Muscle of leg (tissue), 16 donors: ENCODE measurements at places on chromosomes 6 and 20. TPM values are rescaled to one million over a fixed set of nuclear protein-coding genes. Genes with fewer than 3 reads are reported as not detected.

OR2H2 gene
- not detected for total RNA-seq

DNA sequence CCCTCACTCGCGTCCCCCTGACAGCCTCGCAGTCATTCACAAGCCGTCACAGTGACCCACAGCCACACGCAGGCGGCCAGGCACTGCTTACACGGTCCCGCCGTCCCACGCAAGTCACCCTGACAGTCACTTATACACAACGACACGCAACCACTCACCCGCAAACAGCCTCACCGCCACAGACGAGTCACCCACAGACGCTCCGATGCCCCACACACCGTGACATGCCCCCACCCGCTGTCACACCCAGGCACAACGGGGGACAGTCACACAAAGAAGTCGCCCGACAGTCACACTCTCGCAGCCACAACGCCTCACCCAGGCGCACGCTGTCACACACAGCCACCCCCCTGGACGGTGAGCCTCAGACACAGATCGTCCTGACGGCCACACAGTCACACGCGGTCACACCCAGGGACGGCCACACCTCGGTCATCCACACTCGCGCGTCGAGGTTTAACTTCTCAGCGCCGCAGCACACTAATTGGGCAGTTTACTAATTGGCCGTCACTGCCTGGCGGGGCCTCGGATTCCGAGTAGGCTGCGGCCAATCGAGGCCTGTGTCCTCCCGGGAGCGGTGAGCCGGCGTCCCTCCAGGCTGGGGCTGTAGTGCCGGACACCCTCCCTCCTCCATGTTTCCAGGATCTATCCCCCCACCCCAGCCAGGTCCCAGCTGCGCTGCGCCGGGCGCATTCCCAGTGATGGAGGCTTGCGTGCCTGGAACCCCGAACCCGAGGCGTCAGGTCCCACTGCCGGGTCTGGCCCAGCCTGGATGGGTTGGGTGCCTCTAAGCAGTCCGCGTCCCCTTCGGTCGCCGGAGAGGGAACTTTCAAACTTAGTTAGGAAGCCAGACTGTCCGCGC, 790 bp downstream of the TOX2 start:
- no peak for DNase-seq
- H3K4me3 ChIP-seq = peak overlapping the region; percentile 18
- H3K27ac ChIP-seq = no peak overlapping the region

DNA sequence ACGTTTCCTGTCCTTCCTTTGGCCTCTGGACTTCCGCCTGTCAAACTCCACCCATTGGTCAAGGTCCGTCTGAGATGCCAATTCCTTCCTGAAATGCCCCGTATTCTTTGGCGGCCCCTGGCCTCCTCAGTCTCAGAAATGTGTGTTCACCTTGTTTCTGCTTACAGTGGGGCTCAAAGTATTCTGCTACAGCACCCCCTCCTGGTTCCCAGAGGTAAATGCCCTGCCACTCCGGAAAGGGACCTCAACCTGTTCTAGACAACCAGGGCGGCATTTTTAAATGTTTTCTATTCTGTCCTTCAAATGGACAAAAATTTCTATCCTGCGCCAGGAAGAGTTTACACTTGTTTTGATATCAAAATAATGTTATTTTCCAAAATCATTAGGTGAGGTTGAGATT, 12.1 kb upstream of the PAX1 start:
- no peaks in the 10 kb centered on the region for H3K4me1 ChIP-seq
- H3K4me3 ChIP-seq = no peak overlapping the region
- H3K36me3 ChIP-seq = no peaks in the 10 kb centered on the region
- H3K27ac ChIP-seq = no peak overlapping the region

DNA sequence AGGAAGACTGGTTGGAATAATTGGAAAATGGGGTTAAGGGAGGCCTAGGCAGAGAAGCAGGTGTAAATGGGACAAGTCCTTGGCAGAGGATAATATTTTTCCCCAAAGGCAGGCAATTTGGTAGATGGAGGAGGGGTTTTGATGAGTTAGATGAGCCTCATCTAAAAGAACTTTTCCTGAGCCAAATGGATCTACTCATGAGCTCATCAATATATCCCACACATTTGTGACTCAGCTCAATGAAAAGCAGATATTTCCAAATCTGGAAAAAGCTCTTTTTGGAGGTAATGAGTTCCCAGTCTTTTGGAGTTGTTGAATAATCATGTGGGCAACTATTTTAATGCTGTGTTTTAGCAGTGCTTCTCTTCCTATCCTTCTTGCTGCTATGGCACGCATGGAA, 685.5 kb upstream of the CITED2 start:
- H3K36me3 ChIP-seq = no peaks in the 10 kb centered on the region
- no peak overlapping the region for H3K27ac ChIP-seq
- H3K27me3 ChIP-seq = no peaks in the 10 kb centered on the region

DNA sequence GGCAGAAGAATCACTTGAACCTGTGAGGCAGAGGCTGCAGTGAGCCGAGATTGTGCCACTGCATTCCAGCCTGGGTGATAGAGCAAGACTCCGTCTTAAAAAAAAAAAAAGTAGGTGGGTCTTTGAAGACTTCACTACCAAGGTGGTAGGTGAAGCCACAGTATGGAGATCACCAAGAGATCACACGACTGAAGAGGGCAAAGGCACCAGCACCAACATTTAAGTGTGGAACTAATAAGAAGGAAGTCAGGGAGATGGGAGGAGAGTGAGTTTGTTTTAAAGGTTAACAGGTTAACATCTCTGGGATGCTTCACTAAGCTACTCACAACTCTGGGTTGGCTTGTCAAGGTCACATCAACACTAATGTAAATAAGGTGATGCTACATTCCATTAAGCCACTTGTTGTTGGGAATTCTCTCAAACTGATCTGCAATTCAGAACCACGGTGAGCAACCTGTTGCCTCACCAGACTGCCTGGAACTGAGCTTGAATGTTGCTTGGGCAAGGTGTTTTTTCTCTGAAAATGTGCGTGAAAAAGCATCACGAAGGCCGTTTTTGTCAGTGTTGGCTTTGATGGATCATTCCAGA, 48.7 kb downstream of the KCTD20 start:
- H3K36me3 ChIP-seq = peaks cover 45% of the 10 kb centered on the region
- no peaks in the 10 kb centered on the region for H3K27me3 ChIP-seq
- no peak overlapping the region for H3K27ac ChIP-seq
- no peak overlapping the region for H3K4me3 ChIP-seq
- no peak for DNase-seq
